ENCODE measurements at places on chromosomes 16 and 17. TPM values are rescaled to one million over a fixed set of nuclear protein-coding genes. Genes with fewer than 3 reads are reported as not detected.

The PIK3R6 gene
- total RNA-seq: 1.1 TPM

The IL17C gene
- not detected for total RNA-seq

The ACAP1 gene
- 3.9 TPM for total RNA-seq

The ST6GALNAC2 gene
- total RNA-seq: 9.4 TPM

The PRSS22 gene
- not detected for total RNA-seq

The EVPLL gene
- not detected for total RNA-seq

The CLEC16A gene
- total RNA-seq: 29.4 TPM

The KRT33A gene
- not detected for total RNA-seq

The BEAN1 gene
- total RNA-seq: not detected

The PPY gene
- total RNA-seq: not detected

DNA sequence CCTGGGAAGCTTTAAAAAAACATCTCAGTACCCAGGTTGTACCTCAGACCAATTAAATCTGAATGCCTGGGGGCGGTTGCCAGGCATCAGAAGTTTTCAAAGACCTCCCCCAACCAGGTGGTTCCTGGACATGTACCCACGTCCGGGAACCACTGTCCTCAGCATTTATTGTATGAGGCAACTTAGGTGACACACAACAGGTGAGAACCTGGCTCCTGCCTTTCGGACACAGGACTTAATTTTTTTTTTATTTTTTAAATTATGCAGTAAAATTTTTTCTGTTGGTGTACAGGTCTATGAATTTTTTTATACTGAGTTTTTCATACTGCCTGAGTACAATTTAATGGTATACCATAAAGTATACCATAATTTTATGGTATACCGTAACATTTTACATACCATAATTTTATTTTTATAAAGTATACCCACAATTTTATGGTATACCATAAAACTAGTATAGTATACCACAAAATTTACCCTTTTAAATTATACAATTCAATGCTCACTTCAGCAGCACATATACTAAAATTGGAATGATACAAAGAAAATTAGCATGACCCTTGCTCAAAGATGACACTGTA, 38.7 kb upstream of the DHX8 start:
- no peak for DNase-seq
- no peaks in the 10 kb centered on the region for H3K27me3 ChIP-seq
- H3K36me3 ChIP-seq: no peaks in the 10 kb centered on the region
- H3K4me3 ChIP-seq: no peak overlapping the region

DNA sequence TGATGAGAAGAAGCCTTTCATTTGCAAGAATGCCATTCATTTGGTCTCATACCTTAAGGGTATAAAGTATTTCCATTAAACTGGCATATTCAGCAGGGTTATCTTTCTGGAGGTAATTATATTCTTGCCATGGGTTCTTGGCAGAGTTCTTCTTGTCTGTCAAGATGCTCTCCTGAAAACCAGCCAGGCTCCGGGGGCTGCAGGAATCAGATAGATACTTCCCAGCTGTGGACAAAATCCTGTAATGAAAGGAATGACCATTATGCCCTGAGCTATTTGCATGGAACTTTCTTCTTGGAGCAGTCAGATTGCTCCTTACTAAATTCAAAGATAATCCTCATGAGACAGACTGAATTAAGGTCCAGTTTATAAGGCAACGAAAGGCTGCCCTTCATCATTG, 47.0 kb downstream of the COG7 start:
- peak; percentile 34 for DNase-seq
- no peak overlapping the region for H3K27ac ChIP-seq
- no peaks in the 10 kb centered on the region for H3K4me1 ChIP-seq
- H3K36me3 ChIP-seq: peaks cover 13% of the 10 kb centered on the region
- H3K4me3 ChIP-seq: no peak overlapping the region

- no peaks in the 10 kb centered on the region for H3K27me3 ChIP-seq
- H3K4me3 ChIP-seq: no peak overlapping the region
- DNase-seq: no peak
- no peaks in the 10 kb centered on the region for H3K4me1 ChIP-seq
Observed at GRCh38 chr16:71283612-71284011, 5.6 kb downstream of the CMTR2 start.

GRCh38 chr17:81429821-81430551, 34.7 kb downstream of the BAHCC1 start:
- no peaks in the 10 kb centered on the region for H3K36me3 ChIP-seq
- H3K4me1 ChIP-seq: peaks cover 54% of the 10 kb centered on the region
- DNase-seq: no peak
- H3K4me3 ChIP-seq: no peak overlapping the region

- peak overlapping the region; percentile 21 for H3K4me3 ChIP-seq
- DNase-seq: no peak
- peaks cover 60% of the 10 kb centered on the region for H3K4me1 ChIP-seq
Observed at GRCh38 chr17:17783825-17784656, 52.7 kb downstream of the SREBF1 start.

GRCh38 chr16:27463741-27464591, 62.0 kb downstream of the IL21R start:
- no peaks in the 10 kb centered on the region for H3K27me3 ChIP-seq
- no peaks in the 10 kb centered on the region for H3K4me1 ChIP-seq
- H3K4me3 ChIP-seq: no peak overlapping the region
- no peak overlapping the region for H3K27ac ChIP-seq
- H3K36me3 ChIP-seq: peaks cover 62% of the 10 kb centered on the region

- H3K36me3 ChIP-seq: no peaks in the 10 kb centered on the region
- no peaks in the 10 kb centered on the region for H3K4me1 ChIP-seq
- no peak for DNase-seq
- no peak overlapping the region for H3K27ac ChIP-seq
Observed at GRCh38 chr17:71699907-71700306, 420.9 kb upstream of the SOX9 start.

GRCh38 chr16:88306860-88307545, 75.8 kb upstream of the ZNF469 start:
- no peaks in the 10 kb centered on the region for H3K4me1 ChIP-seq
- H3K27ac ChIP-seq: no peak overlapping the region
- no peaks in the 10 kb centered on the region for H3K36me3 ChIP-seq
- no peaks in the 10 kb centered on the region for H3K27me3 ChIP-seq
- no peak overlapping the region for H3K4me3 ChIP-seq

- DNase-seq: no peak
- H3K27ac ChIP-seq: no peak overlapping the region
- no peaks in the 10 kb centered on the region for H3K27me3 ChIP-seq
- H3K36me3 ChIP-seq: no peaks in the 10 kb centered on the region
Observed at GRCh38 chr17:8283356-8283755, 5.1 kb upstream of the RANGRF start.

GRCh38 chr16:63787014-63787413, 1334.8 kb downstream of the CDH11 start:
- no peaks in the 10 kb centered on the region for H3K4me1 ChIP-seq
- no peaks in the 10 kb centered on the region for H3K27me3 ChIP-seq
- no peak overlapping the region for H3K4me3 ChIP-seq
- no peak overlapping the region for H3K27ac ChIP-seq
- DNase-seq: no peak

DNA sequence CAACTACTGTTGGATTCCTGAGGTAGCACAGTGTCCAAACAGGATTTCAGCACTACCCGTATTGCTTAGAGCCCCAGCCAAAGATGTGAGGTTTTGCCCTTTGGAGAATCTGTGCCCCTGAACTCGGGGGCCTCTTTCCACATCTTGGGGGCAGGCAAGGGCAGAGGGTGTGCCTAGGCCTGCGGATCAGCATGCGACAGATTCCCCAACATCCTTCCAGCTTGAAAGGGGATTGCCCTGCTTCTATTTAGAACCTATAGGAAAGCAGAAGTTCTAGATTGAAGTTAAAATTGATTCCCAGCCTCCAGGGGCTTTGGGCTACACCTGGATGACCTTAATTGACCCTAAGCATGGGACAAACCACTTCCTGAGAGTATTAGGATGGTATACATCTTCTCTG, 19.6 kb downstream of the NOD2 start:
- H3K4me1 ChIP-seq: no peaks in the 10 kb centered on the region
- H3K27me3 ChIP-seq: no peaks in the 10 kb centered on the region
- no peak overlapping the region for H3K4me3 ChIP-seq
- H3K27ac ChIP-seq: no peak overlapping the region

- no peaks in the 10 kb centered on the region for H3K27me3 ChIP-seq
- no peak overlapping the region for H3K4me3 ChIP-seq
- peak overlapping the region; percentile 98 for H3K27ac ChIP-seq
- no peak for DNase-seq
- H3K4me1 ChIP-seq: no peaks in the 10 kb centered on the region
Observed at GRCh38 chr17:42402117-42402516, 13.9 kb upstream of the STAT3 start.

GRCh38 chr16:51151435-51151960, 428 bp upstream of the SALL1 start:
- no peaks in the 10 kb centered on the region for H3K36me3 ChIP-seq
- peaks cover 91% of the 10 kb centered on the region for H3K27me3 ChIP-seq
- DNase-seq: no peak
- no peak overlapping the region for H3K27ac ChIP-seq
- H3K4me3 ChIP-seq: peak overlapping the region; percentile 41

DNA sequence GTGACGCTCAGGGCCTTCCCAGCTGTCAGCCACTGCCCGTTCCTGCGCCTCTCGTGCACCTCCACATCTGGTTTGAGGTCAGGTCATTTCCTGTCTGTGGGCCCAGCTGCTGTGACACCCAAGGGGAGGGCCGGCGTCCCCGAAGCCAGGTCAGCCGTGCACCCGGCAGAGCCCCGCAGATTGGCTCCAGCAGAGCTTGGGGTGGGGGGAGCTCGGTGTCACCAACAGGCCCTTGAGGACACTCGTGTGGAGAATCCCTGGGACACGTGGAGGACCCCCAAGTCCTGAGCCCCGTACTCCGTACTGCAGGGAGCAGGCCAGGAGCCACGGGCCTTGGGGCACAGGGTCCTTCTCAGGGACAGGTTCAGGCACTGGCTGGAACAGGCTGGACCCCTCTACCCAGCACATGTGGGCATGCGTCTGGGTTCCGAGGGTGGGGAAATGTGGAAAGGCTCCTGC, 4.8 kb downstream of the SPATA2L start:
- H3K4me1 ChIP-seq: no peaks in the 10 kb centered on the region
- no peak overlapping the region for H3K4me3 ChIP-seq
- H3K36me3 ChIP-seq: peaks cover 49% of the 10 kb centered on the region
- peaks cover under 1% of the 10 kb centered on the region for H3K27me3 ChIP-seq
- H3K27ac ChIP-seq: no peak overlapping the region

GRCh38 chr16:22932032-22932771, 118.2 kb downstream of the HS3ST2 start:
- H3K27me3 ChIP-seq: peaks cover 16% of the 10 kb centered on the region
- no peak overlapping the region for H3K27ac ChIP-seq
- no peak overlapping the region for H3K4me3 ChIP-seq
- no peaks in the 10 kb centered on the region for H3K4me1 ChIP-seq

- no peak for DNase-seq
- no peaks in the 10 kb centered on the region for H3K36me3 ChIP-seq
- no peaks in the 10 kb centered on the region for H3K27me3 ChIP-seq
- H3K4me1 ChIP-seq: no peaks in the 10 kb centered on the region
- H3K27ac ChIP-seq: no peak overlapping the region
Observed at GRCh38 chr16:60945225-60945624, 1091.0 kb downstream of the CDH8 start.

DNA sequence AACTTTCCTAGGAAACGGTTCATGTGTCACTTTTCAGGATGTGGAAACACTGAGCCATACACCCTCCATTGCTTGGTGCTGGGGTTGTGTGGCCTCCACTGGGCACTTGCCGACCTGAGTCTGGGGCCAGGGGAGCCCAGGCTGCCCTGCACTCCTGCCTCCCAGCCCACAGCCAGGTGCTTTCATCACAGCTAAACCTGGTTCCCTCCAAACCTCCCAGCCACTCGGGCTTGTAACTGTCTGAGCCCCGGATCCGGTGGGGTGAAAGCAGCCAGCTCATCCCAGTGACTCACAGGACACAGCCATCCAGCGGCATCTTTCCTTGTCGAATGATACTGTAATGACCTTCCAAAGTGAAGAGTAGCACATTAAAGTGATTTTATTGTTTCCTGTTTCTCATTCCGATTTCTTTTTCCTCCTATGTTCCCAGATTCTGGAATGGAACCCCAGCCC, 19.8 kb downstream of the CARHSP1 start:
- no peaks in the 10 kb centered on the region for H3K27me3 ChIP-seq
- no peaks in the 10 kb centered on the region for H3K4me1 ChIP-seq
- peak; percentile 63 for DNase-seq
- H3K4me3 ChIP-seq: no peak overlapping the region
- H3K27ac ChIP-seq: no peak overlapping the region
- H3K36me3 ChIP-seq: peaks cover 7% of the 10 kb centered on the region

GRCh38 chr16:2777903-2778629, 986 bp upstream of the ELOB start:
- H3K4me3 ChIP-seq: peak overlapping the region; percentile 85
- DNase-seq: peak; percentile 63
- H3K27me3 ChIP-seq: no peaks in the 10 kb centered on the region

DNA sequence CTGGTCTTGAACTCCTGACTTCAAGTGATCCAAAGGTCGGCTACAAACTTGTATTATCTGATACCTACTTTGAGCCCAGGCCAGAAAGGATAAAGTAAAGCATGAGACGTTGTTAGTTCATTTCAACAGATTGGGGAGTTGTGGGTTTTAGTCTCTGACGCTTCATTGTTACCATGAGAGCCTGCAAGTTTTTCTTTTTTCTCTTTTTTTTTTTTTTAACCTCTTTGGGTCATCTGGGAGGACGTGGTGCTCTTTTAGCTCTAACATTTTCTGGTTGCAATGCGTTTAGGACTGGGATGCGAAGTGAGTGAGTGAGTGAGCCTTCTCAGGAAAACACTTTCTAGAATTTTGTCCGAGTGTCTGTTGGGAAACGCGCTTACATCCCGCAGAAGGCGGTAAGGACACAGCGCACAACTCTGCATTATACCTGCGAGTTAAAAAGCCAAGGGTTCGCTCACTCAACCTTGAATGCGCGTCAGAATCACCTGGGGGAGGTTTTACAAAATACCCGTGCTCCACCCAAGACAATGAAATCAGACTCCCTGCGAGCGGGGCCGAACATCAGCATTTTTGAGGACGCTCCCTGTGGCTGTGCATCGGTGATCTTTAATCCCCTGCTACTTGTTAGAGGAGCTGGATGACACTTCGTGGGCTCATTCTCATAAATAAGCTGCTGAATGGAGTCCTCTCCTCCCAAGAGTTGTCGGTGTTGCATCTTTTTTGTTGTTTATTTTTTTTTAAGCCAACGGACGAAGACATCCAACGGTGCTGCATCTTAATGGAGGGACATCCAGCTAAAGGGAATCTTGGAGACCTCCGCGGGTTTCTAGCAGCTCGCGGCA, 629 bp upstream of the RNF135 start:
- H3K27ac ChIP-seq: peak overlapping the region; percentile 97
- peaks cover 6% of the 10 kb centered on the region for H3K36me3 ChIP-seq
- H3K27me3 ChIP-seq: no peaks in the 10 kb centered on the region
- H3K4me3 ChIP-seq: peak overlapping the region; percentile 63

All from sigmoid colon (tissue), 7 donors.